ENCODE measurements at places on chromosomes 6 and 20.

DNA sequence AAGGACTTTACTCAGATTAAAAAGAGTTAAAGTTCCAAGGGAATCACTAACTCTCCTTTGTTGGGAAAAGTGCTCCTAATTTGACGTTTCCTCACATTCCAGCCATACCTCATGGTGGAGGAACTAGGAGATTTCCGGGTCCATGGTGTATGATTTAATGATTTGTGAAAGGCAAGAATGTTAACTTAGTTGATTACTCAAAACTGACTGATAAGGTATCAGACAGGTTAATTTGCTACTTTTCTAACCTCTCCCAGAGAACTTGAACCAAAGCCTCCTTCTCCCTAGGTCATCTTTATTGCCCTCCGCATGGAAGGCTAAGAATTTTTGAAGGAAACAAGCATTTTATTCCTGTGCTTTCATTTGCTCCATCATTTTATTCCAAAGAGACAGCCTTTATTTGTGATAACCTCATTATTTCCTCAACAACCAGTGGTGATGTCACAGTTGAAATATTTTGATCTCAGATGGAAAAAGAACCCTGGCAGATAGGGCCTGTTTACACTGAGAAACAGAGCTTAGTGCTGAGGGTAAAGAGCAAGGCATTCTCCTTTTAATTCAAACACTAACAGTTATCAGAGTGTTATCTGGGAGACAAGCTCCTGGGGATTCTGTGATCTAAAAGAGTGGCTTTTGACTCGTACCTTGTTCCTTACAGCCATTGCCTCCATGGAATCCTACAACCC is 57.4 kb upstream of the BMP2 start:
- DNase-seq = no peak

GRCh38 chr6:166998256-166999144 is 697 bp upstream of the CEP43 start:
- peak; percentile 7 for DNase-seq

GRCh38 chr20:56706867-56707360 is 77.8 kb downstream of the TFAP2C start:
- no peak for DNase-seq

DNA sequence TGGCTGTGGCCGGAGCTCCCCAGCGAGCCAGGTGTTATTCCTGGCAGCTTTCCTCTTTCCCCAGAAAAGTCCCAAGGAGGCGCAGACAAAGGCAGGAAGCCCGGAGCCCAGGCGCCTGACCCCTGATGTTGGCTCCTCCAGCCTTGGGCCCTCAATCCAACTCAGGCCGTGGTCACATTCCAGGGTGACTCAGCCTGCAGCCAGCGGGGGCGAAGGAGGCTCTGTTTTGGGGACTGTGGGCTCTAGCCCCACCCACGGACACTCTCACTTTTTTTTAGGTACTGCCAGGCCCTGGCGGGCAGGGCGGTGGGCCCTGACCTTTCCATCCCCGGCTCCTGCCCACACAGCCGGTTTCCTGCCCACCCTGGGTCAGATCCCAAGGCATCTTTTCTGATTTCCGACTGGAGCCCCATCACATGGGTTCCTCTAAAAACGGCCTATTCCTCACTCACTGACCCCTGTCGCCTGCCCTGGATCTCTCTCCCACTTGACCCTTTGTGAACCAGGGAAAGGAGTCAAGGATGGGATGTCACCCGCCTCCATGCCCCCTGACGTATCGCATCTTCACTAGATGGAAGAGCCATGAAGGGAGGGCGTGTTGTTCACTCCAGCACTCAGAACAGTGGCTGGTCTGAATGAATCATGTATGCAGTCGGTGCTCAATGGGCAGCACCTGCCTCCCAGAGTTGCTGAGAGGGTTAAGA is 5.5 kb downstream of the PTGIS start:
- no peak for DNase-seq

- DNase-seq = no peak
Measured at GRCh38 chr6:35642471-35643161, 46.1 kb downstream of the FKBP5 start.

- no peak for DNase-seq
Measured at GRCh38 chr20:42274986-42275385, 656.8 kb upstream of the CHD6 start.

- no peak for DNase-seq
Measured at GRCh38 chr6:161195386-161195785, 78.5 kb downstream of the AGPAT4 start.

- no peak for DNase-seq
Measured at GRCh38 chr6:39714802-39715201, 10.4 kb downstream of the KIF6 start.

DNA sequence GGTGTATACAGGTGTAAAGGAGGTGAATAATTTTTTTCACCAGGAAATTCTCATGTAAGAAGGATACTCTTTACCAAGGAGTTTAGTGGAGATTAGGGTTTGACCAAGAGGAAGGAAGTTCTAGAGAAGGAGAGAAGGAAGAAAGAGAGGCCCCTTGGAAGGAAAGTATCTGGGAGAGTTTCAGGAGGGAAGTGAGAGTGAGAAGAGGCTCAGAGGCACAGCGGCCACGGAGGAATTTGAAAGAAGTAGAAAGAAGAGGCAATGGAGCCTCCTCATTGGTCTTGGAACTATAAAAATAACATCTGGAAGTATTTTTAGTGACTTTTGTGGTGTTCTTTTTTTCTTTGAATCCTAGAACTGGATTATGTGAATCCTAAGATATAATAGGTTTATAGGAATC is 50.8 kb upstream of the MCUR1 start:
- no peak for DNase-seq

GRCh38 chr6:16327777-16328325 is 89.5 kb downstream of the GMPR start:
- DNase-seq = no peak

- no peak for DNase-seq
Measured at GRCh38 chr6:5569491-5569890, 308.2 kb downstream of the FARS2 start.

GRCh38 chr20:2379511-2380229 is 1.0 kb upstream of the TGM6 start:
- DNase-seq = peak; percentile 49

- DNase-seq = no peak
Measured at GRCh38 chr6:153059311-153059710, 56.8 kb upstream of the MTRF1L start.

GRCh38 chr6:53513056-53513455 is 31.8 kb downstream of the GCLC start:
- DNase-seq = no peak

DNA sequence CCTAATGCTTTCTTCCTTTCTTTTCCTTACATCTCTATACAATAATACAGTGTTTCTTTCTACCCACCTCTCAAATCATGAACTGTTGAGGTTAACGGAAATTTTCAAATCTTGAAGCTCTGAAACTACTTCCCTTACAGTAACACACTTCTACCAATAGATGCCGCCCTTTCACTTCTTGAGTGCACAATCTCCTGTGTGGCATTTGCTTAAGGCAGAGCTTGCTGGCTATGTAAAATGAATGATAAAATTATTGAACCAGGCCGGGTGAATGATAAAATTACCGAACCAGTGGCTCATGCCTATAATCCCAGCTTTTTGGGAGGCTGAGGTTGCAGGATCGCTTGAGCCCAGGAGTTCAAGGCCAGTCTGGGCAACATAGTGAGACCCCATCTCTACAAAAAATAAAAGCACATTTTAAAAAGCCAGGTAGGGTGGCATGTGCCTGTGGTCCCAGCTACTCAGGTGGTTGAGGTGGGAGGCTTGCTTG is 56.8 kb downstream of the KCNS1 start:
- DNase-seq = peak; percentile 62

- no peak for DNase-seq
Measured at GRCh38 chr6:133814238-133814637, 74.7 kb upstream of the TCF21 start.

DNA sequence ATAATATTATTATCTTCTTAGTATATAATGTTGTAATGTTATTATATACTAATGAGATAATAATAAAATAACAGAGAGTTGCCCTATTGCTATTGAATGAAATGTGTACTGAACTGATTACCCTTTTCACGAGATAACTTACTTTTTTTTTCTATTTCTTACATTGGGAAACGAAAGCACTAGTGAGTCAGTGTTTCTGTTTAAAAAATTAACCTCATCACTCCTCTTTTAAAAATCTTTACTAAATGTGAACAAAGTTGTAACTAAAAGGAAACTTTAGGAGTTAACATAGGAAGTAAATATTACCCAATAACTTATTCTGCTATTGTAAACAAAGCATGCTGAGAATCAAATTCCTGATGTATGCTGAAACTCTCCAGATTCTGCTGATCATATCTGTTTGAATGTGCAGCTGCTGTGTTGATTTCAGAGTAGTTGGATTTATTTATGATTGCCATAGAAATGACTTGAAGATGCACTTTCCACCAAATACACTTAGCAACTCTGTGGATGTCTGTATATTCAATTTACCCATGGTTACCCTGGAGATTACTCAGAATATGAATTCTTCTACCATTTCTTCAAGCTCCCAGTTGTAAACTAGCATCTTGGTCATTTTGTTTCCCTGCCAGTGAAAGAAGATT is 523.4 kb downstream of the TENT5A start:
- DNase-seq = no peak

DNA sequence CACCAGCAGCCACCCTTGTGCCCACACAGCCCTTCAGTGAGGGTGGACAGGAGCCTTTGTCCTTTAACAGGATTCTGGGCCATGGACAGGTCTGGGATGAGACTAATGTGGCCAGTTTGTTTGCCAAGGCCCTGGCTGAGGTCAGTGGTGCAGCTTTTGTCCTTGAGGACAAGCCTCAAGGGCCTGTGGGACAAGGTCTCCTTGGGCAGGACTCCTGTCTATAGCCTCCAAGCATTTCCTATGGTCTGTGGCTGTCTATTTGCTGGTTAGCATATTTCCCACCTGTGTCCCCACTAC is 44.1 kb downstream of the SUN5 start:
- no peak for DNase-seq

GRCh38 chr20:35235881-35236280 is 9.4 kb downstream of the MMP24 start:
- DNase-seq = no peak

DNA sequence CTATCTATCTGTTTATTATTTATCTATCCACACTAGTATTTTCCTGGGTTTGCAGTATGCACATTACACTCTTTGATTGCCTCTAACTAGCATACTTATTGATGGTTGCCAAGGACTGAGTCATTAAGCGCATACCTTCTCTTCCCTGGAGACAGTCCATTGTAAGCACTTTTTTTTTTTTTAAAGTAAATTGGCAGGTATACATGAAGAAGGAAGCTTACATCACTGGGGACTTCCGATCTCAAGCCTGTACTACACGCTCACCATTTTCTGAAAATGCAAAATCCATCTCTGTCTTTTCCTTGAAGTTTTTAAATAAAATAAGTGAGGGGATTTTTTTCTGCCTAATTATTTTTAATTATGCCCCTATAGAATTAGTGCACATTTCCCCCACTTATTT is 63.5 kb downstream of the HMGN3 start:
- no peak for DNase-seq

DNA sequence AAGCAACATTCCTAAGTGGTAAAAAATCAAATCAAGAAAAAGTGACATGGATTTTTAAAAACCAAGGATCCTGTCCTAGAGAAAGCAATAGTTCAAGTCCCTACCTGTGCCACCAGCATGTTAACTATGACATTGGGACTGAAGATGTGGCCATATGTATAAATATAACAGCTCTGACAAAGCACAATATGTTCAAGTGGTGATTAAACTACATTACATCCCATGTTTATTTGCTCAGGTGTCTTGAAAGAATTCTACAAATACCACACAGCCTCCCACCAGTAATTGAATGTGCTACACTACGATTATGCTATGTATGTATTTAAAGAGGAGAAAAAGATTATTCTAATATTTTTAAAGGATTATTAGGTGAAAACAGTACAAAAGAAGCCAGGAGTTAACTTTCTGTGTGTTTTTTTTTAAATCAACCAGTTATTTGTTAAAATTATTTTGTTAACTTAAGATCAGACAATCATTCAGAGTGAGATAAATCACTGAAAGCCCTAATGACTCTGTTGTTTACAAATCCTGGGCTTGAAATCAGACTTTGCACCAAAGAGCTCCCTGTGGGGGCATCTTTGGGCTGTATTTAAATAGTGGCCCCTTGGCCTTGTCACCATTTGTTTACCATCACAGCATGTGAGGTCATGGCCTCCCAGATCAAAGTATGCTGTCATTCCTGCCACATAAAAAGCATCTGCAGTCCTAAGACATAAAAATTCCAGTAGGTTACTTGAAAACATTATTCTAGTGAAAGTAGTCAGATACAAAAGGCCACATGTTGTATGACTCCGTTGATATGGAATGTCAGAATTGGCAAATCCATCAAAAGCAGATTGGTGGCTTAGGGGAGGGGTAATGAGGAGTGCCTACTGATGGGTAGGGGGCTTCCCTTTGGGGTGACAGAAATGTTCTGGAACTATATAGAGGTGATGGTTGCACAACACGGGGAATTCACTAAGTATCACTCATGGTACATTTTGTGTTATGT is 17.1 kb downstream of the TTLL2 start:
- DNase-seq = no peak

DNA sequence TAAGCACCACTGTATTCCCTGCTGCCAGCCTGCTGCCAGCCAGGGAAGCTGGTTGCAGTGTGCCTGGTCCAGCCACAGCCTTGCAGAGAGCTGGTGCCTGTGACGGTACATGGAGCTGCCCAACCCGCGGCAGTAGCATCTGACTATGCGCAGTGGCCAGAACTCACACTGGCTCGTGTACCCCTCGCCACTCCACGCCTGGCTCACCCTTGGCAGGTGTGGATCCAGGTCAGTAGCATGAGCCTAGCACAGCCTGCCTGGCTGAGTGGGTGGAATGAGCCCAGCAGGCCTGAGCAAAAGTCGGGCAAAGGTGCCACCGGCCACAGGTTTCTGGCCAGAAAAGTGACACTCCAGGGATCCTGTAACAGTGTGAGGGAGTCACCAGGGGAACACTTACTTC is 361.7 kb upstream of the MAP3K7 start:
- DNase-seq = no peak

DNA sequence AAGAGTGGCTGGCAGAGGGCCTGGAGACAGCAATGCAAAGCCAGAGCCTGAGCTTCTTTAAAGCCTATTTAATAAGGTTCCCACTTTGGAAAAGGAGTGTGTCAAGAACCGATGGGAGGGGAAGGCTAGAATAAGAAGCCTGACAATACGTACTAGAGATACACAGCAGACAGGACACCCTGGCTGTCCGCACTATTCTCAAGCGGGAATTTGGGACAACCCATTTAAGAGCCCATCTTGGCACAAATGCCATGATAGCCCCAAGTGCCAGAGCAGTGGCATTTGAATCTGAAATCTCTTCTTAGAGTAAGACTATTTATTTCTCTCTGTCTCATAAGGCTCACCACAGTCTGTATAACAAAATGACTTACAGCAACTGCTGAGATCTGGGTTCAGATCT is 3.1 kb downstream of the GMDS start:
- no peak for DNase-seq

GRCh38 chr6:27786048-27786447 is 126.1 kb downstream of the OR2B2 start:
- DNase-seq = no peak

GRCh38 chr6:151326116-151326825 is 65.1 kb downstream of the ZBTB2 start:
- DNase-seq = no peak

Measured in CD8-positive, alpha-beta memory T cell (primary cell).